ENCODE measurements at places on chromosomes 11 and 22.

GRCh38 chr22:17957204-17957603 is 67.2 kb downstream of the MICAL3 start:
- no peak for DNase-seq
- no peaks in the 10 kb centered on the region for H3K36me3 ChIP-seq
- H3K27ac ChIP-seq, result no peak overlapping the region
- no peaks in the 10 kb centered on the region for H3K27me3 ChIP-seq

DNA sequence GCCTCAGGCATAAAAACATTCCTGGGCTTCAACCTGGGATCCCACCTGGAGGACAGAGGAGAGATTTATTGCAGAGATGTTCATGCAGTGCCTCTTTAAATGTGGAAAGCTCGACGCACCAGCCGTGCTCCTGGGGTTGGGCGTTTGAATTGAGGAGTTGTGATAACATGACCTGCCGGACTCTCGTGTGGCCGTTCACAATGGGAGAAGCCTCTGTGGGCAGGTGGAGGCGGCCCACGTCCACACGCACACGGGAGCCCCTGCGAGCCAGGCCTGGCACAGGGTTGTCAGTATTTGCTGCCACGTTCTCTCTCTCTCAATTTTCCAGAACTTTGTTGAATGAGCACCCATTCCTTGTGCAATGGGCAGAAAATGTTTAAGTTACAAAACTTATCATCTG is 58.3 kb upstream of the PPARA start:
- no peak for DNase-seq
- no peak overlapping the region for H3K4me3 ChIP-seq
- peaks cover 87% of the 10 kb centered on the region for H3K36me3 ChIP-seq

DNA sequence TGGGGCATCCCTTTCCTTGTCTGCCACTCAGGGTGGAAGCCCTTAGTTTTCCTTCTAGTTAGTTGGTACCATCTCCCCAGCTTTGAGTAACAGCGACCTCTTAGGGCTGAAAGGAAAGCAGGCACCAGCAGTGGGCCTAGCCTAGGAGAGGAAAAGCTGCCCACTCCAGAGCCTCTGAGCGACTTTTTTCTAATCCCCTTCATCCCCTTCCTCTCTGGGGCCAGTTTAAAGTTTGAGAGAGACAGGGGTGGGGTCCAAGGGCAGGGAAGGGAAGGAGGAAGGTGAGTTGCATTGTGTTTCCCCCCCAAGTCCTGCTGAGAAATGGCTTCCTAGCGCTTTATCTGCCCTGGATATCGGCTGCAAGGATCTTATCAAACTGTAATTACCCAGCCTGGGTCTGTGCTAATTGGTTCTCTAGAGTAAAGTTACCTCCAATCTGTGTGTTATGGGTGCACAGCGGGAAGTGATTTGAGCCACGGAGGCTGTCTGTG is 573.9 kb upstream of the CADM1 start:
- peak; percentile 18 for DNase-seq
- H3K27me3 ChIP-seq, result peaks cover 9% of the 10 kb centered on the region
- H3K4me1 ChIP-seq, result no peaks in the 10 kb centered on the region
- H3K27ac ChIP-seq, result no peak overlapping the region

DNA sequence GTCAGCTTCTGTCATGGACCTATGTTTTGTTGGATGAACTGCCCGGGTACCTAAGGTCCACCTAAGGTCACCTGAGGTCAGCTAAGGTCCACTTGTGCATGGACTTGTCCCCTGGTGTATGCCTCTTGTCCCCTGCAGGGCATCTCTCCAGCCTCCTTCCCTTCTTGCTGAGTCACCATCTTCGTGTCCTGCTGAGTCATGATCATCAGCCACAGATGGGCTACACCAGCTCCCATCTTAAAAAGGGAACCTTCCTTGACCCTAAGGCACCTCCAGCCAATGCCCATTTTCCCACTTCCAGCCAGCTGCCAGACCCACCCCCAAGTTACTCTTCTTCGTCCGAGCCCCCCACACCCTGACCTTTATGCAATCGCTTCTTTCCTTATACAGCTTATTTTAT is 544.9 kb downstream of the TBC1D22A start:
- H3K27me3 ChIP-seq, result no peaks in the 10 kb centered on the region
- DNase-seq, result no peak
- no peak overlapping the region for H3K27ac ChIP-seq
- no peaks in the 10 kb centered on the region for H3K4me1 ChIP-seq
- H3K4me3 ChIP-seq, result no peak overlapping the region
- no peaks in the 10 kb centered on the region for H3K36me3 ChIP-seq

DNA sequence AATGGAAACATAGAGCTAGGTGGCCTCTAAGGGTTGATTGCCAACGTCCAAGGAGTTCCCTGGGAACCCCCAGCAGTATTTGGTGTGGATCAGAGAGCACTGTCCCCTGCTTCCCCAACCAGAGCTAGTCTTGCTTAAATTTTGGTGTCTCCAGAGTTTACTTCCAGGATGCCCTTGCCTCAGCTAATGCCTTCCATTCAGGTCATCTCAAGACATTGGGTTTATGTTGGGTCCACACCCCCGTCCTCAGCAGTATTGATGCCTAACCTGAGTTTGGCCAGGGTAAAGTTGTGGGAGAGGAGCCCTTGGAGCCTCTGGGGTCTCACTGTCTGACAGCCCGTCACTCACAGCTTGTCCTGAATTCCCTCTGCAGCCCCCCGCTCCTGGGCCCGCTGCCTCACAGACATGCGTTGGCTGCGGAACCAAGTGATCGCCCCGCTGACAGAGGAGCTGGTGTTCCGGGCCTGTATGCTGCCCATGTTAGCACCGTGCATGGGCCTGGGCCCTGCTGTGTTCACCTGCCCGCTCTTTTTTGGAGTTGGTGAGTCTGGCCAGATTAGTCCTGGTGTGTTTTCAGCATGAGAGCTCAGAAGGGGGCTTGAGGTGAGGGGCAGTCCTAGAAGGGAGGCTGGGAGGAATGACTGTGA is 1.4 kb downstream of the RCE1 start:
- peak overlapping the region; percentile 91 for H3K4me3 ChIP-seq
- DNase-seq, result no peak
- peaks cover 42% of the 10 kb centered on the region for H3K36me3 ChIP-seq
- H3K27ac ChIP-seq, result no peak overlapping the region

DNA sequence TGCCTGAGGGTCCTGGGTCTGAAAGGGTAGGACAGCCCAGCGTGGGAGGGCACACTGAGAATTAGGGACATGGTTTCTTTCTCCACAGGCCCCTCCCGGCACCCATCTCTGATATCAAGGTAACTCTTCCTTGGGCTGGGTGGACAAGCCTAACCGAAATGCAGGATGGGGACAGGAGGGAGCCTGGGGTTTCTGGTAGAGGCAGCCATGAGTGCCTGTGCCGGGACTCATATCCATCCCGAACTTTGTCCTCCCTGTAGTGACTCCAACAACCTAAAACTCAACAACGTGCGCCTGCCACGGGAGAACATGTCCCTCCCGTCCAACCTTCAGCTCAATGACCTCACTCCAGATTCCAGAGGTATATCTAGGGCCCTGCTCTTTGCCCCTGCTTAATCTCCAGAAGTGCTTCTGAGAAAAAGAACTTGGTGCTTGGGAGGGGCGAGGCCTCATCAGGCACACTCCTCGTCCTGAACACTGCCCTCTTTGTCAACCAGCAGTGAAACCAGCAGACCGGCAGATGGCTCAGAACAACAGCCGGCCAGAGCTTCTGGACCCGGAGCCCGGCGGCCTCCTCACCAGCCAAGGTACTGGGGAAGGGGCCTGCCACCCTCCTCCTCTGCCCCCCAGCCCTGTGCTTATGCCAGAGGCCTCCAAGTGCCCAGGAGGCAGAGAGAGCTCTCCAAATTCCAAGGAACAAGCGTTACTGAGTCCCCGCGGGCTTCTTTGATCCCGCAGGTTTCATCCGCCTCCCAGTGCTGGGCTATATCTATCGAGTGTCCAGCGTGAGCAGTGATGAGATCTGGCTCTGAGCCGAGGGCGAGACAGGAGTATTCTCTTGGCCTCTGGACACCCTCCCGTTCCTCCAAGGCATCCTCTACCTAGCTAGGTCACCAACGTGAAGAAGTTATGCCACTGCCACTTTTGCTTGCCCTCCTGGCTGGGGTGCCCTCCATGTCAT is 3.1 kb downstream of the TMEM25 start:
- H3K36me3 ChIP-seq, result no peaks in the 10 kb centered on the region
- H3K27me3 ChIP-seq, result no peaks in the 10 kb centered on the region
- no peak for DNase-seq
- no peak overlapping the region for H3K4me3 ChIP-seq

DNA sequence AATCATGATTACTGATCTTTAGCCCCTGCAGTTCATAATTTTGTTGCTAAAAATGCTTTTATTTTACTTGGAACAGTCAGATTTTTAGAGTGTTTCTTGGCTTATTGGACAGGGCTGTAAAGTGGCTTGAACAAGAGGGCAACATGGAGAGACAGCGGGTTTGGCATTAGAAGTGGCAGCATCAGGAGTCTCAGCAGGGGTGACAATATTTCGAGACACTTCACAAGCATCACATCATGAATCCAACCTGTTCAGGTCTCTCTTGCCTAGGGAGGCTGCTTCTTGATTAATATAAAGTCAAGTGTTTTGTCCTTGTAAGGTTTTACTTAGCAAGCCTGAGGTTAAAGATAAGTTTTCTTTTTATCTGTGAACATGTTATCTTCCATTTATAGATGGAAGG is 2249.5 kb downstream of the LRRC4C start:
- no peak overlapping the region for H3K27ac ChIP-seq
- H3K4me1 ChIP-seq, result no peaks in the 10 kb centered on the region
- DNase-seq, result no peak
- no peak overlapping the region for H3K4me3 ChIP-seq
- no peaks in the 10 kb centered on the region for H3K27me3 ChIP-seq

DNA sequence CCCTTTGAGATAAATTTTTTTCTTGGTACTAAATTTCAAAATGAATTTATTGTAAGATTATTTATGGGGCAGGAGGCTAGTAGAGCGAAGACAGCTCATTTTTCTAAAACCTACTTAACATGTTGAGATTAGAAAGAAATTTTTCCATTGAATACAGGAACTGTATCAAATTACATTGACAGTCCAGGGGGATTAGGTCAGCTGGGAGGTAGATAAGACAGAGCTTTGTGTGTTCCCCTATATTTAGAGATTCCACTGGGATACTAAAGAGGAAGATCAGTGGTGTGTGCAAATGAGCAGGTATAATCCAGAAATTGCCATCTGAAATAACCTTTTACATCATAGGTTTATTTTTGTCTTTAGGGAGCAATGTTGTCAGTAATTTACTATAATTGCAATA is 32.1 kb downstream of the ENDOD1 start:
- H3K27ac ChIP-seq, result no peak overlapping the region
- H3K4me3 ChIP-seq, result no peak overlapping the region
- no peaks in the 10 kb centered on the region for H3K36me3 ChIP-seq
- H3K4me1 ChIP-seq, result peaks cover 6% of the 10 kb centered on the region
- H3K27me3 ChIP-seq, result no peaks in the 10 kb centered on the region

- H3K27me3 ChIP-seq, result no peaks in the 10 kb centered on the region
- no peak overlapping the region for H3K4me3 ChIP-seq
- H3K27ac ChIP-seq, result no peak overlapping the region
- DNase-seq, result no peak
- peaks cover 33% of the 10 kb centered on the region for H3K4me1 ChIP-seq
These were observed 19.6 kb downstream of the SOX6 start for GRCh38 chr11:16336721-16337120.

- no peak overlapping the region for H3K27ac ChIP-seq
- H3K36me3 ChIP-seq, result no peaks in the 10 kb centered on the region
- no peak overlapping the region for H3K4me3 ChIP-seq
These were observed 42.8 kb downstream of the ZNF280B start for GRCh38 chr22:22465782-22466181.

GRCh38 chr11:114026355-114026754 is 33.2 kb upstream of the ZBTB16 start:
- no peaks in the 10 kb centered on the region for H3K36me3 ChIP-seq
- peak; percentile 60 for DNase-seq
- no peak overlapping the region for H3K27ac ChIP-seq
- no peaks in the 10 kb centered on the region for H3K27me3 ChIP-seq
- H3K4me1 ChIP-seq, result peaks cover 3% of the 10 kb centered on the region

- peaks cover 3% of the 10 kb centered on the region for H3K27me3 ChIP-seq
- H3K4me1 ChIP-seq, result no peaks in the 10 kb centered on the region
- H3K27ac ChIP-seq, result no peak overlapping the region
- DNase-seq, result no peak
- no peak overlapping the region for H3K4me3 ChIP-seq
- H3K36me3 ChIP-seq, result no peaks in the 10 kb centered on the region
These were observed 98.5 kb downstream of the SMCO4 start for GRCh38 chr11:93444617-93445073.

- H3K36me3 ChIP-seq, result no peaks in the 10 kb centered on the region
- H3K4me3 ChIP-seq, result no peak overlapping the region
- no peaks in the 10 kb centered on the region for H3K27me3 ChIP-seq
These were observed 1.5 kb upstream of the UBASH3B start for GRCh38 chr11:122653916-122654585.

- H3K27me3 ChIP-seq, result no peaks in the 10 kb centered on the region
- no peaks in the 10 kb centered on the region for H3K36me3 ChIP-seq
- H3K4me3 ChIP-seq, result no peak overlapping the region
- no peak overlapping the region for H3K27ac ChIP-seq
- peak; percentile 29 for DNase-seq
These were observed 3.7 kb upstream of the MIEF1 start for GRCh38 chr22:39498368-39498767.

DNA sequence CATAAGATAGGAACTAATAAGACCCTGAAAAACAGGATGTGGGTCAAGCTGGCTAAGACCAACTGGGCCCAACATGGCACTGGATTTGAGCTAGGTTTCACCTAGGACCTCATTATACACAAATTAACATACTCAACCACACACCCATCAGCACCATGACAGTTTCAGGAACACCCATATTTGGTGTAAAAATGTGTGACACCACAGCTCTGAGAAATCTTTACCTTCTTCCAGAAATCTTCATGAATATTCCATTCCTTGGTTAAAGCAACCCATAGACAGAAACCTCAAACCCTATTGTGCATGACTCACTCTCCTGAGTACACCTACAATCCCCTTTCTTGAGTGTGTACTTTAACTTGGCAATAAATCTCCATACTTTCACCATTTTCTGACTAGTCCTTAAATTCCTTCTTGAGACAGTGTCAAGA is 378.8 kb downstream of the DYNC2H1 start:
- no peaks in the 10 kb centered on the region for H3K27me3 ChIP-seq
- no peaks in the 10 kb centered on the region for H3K36me3 ChIP-seq
- no peak overlapping the region for H3K27ac ChIP-seq
- no peak for DNase-seq
- no peaks in the 10 kb centered on the region for H3K4me1 ChIP-seq
- H3K4me3 ChIP-seq, result no peak overlapping the region

DNA sequence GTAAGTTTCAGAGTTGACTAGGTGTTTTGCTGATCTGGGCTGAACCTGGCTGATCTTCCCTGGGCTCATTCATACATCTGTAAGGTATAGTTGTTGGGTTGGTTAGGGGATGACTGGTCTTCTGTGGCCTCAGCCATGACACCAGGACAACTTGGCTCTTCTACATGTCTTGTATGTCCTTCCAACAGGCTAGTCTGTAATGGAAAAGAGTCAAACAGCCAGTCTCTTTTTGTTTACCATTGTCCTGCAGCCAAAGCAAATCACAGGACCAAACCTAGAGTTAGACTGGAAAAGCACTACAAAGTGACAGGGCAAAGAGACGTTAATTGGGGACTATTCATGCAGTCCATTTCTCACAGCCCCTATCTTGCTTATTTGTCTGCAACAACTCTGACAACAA is 17.8 kb downstream of the SERPING1 start:
- H3K36me3 ChIP-seq, result no peaks in the 10 kb centered on the region
- DNase-seq, result no peak
- H3K27ac ChIP-seq, result no peak overlapping the region

- no peaks in the 10 kb centered on the region for H3K27me3 ChIP-seq
- no peak overlapping the region for H3K27ac ChIP-seq
These were observed 77.4 kb downstream of the SOX6 start for GRCh38 chr11:16278979-16279378.

GRCh38 chr11:132231656-132232347 is 861.4 kb downstream of the NTM start:
- H3K36me3 ChIP-seq, result no peaks in the 10 kb centered on the region
- H3K27me3 ChIP-seq, result peaks cover 10% of the 10 kb centered on the region
- no peak overlapping the region for H3K27ac ChIP-seq
- no peak overlapping the region for H3K4me3 ChIP-seq

Data from A673 (cell line).